ENCODE measurements at places on chromosomes 2 and 18.
A peak's percentile ranks its signal among the peaks of the same experiment; 100 is the strongest.

- no peak for DNase-seq
Observed at GRCh38 chr2:55860832-55861231, 62.8 kb downstream of the EFEMP1 start.

DNA sequence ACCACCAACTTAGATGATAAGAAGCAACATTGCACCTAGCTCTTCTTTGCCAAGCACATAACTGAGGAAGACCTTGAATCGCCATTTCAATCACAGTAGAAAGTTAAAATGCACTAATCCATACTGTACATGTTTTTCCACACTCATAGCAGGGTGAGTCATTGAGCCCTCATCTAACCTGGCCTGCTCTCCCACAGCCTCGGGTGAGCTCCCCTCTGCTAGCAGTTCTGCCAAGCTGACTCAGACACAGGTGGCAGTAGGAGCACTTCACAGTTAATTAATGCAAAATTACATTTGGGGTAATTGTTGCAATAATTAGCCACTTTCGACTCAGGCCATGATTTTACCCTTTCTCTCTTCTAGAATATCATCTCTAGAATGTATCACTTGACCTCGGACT lies 1632.8 kb upstream of the CELF4 start:
- no peak for DNase-seq

DNA sequence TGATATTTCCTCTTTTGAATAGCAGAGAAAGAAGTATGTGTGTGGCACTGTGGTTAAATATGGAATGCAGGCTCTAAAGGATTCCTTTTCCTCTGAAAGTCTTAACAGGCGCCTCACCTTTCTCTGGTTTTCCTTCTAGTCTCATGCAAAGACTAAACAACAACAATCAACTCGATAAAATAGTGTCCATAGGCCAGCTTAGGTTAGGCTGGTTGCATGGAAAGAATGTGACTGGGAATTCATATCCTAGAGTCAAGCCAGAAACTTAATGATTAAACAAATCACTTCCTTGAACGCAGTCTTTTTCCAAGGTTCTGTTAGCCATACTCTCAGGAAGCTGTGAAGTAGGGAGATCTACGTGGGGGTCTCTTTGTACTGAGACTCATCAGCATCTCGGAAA lies 800.8 kb upstream of the ID2 start:
- DNase-seq, result no peak

DNA sequence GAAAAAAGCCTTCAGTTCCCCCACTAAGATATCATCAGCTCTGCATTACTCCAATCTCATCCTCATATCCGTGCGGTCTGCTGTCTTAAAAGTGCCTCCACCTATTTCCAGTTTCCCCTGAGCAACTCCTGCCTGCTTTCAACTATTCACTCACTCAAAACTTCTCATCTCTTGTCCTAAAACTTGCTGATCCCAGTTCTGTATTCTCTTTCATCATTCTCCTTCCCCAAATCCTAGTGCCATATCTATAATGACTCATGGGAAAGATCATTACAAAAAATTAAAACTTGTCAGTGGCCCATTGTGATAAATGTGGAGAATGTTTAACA lies 20.0 kb downstream of the ACVR1 start:
- DNase-seq, result no peak

DNA sequence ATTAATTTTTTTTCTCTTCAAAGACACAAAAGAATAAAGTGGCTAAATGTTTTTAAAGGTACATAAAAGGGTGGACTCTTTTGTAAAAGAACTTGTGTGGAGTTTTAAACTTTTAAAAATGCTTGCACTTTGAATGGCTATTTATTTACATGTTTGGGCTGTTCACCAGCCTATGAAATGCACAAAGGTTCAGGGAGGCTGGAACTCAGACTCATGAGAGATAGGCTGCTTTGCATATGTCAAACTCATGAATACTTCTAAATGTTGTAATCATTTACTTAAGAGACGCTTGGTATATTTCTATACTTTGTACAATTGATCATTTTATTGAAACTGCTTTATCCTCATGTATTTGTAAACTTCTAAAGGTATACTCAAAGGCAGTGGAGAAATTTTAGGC lies 79.9 kb downstream of the ZEB2 start:
- DNase-seq, result no peak

DNA sequence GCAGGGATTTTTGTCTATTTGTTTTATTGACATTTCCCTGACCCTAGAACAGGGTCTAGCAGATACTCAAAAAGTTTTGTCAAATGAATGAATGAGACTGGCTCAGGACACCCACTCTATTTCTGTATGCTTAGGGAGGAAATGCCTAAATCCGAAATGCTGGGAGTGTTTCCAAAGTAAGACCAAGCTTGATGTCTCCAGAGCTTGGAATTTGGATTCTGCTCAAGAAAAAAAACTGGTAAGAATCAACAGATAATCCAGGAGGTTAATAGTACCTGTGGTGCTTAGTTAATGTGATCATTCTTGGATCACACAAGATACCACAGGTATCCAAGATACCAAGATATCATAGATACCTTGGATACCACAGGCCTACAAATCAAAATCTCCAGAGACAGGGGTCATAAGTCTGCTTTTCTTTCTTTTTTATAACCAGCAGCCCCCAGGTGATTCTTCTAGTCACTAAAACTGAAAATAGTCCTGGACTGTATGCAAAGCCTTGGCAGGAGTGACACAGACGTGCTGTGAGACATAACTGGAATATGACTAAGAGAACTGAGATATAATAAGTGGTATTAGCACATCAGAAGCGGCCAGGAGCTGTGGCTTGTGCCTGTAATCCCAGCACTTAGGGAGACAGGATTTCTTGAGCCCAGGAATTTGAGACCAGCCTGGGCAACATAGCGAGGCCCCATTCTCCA lies 39.9 kb upstream of the SP3 start:
- DNase-seq, result no peak

- DNase-seq, result no peak
Observed at GRCh38 chr18:2651981-2652380, 3.5 kb upstream of the SMCHD1 start.

- no peak for DNase-seq
Observed at GRCh38 chr2:190637903-190638618, 10.8 kb upstream of the NAB1 start.

GRCh38 chr18:8890957-8891464 lies 185.7 kb downstream of the MTCL1 start:
- peak; percentile 88 for DNase-seq

- peak; percentile 77 for DNase-seq
Observed at GRCh38 chr2:189350540-189351209, 90.6 kb upstream of the WDR75 start.

DNA sequence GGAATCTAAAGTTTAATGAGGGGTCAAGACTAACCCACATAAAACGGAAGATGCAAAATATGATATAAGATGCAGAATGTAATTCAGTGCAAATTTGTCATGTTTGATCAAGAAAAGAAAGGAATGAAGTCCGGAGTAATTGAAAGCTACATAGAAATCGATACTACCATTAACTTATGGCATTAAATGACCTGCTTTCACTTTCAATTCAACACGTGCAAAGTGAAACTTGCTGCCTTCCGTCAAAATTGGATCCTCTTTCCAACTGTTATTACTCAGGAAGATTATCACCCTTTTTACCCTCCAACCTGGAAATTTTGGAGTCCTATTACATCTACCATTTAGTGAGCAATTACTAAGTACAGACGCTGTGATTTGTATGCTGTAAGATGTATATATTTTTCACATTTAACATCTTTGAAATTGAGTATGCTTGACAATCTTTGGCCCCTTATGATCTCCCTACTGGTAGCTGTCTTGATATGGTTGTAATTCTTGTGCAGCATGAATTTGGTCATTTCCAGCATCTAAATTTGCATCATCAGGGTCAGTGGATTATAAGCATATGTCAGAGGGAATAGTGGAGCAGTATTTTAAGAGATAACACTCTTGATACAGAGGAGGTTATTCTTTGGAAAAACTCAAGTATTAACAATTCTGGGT lies 18.6 kb downstream of the UNC80 start:
- DNase-seq, result no peak

GRCh38 chr2:21643180-21643579 lies 519.4 kb downstream of the TDRD15 start:
- DNase-seq, result no peak

DNA sequence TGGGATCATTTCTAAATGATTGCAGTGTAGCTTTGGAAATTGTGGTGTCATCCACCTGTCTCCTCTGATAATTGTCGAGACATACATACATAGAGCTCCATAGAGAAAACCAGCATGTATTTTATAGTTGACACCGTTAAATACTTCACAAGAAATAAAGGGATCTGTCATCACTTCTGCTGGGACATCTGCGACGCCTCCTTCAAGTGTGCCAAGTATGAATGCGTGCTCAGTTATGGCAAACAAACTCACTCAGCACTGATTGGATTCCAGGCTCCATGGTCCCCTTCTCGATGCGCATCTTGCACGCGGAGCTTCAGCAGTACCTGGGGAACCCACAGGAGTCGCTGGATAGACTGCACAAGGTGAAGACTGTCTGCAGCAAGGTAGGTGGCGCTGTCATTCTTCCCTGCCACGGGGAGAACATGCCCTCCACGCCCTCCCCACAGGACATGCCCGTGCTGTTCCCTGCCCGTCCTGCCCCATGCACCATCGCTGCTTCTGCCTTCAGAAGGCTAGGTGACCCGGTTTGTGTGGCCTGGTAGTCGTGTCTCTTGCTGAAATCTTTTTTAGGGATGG lies 64.1 kb downstream of the TRAPPC12 start:
- no peak for DNase-seq

DNA sequence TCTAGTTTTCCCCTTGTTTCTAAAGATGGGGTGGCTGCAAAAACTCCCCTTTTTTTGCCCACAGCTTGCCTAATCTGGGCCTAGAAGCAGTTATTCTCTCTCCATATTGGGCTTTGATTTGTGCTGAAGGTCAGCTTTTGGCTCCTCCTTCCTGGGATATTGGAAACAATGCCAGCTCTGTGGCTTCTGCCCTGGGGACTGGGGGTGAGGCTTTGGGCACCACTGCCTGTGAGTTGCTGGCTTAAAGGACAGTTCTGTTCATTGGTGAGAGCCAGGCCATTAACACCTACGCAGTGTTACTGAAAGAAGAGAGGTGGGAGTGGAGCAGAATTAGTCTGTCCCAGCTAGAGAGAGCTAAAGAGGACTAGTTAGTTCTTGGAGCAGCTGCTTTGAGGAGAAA lies 4.3 kb downstream of the UBXN2A start:
- DNase-seq, result no peak

DNA sequence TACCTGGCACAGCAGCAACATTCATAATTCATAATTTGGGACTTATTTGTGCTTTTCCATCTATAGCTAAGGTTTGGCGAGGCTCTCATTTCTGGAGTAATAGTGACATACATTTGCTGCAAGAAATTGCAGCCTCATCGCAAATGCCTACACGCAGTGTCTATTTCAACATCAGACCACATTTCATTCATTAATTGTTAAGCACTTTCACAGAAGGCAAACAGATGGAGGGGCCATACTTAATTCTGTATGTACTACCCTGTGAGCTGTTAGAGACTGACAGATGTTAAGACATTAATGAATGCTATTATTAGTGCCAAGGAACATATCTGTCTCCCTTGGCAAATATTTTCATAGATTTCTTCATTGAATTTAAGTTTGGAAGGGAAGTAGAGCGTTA lies 125.7 kb downstream of the UXS1 start:
- DNase-seq, result no peak

DNA sequence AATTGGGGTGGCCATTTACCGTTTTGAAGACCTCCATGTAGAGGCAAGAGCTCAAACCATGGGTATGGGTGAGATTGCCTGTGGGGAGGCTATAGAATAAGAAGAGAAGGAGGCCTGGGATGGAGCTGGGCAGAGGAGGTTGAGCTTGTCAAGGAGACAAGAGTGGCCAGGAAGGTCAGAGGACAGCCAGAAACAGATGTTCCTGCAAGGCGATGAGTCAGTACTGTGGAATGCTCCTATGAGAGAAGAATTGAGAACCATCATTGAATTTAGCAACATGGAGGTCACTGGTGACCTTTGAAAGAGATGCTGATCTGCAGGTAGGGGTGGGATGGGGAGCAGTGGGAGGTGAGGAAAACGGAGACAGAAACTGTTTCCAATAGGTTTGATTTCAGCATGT lies 3.5 kb downstream of the ACSL3 start:
- no peak for DNase-seq

DNA sequence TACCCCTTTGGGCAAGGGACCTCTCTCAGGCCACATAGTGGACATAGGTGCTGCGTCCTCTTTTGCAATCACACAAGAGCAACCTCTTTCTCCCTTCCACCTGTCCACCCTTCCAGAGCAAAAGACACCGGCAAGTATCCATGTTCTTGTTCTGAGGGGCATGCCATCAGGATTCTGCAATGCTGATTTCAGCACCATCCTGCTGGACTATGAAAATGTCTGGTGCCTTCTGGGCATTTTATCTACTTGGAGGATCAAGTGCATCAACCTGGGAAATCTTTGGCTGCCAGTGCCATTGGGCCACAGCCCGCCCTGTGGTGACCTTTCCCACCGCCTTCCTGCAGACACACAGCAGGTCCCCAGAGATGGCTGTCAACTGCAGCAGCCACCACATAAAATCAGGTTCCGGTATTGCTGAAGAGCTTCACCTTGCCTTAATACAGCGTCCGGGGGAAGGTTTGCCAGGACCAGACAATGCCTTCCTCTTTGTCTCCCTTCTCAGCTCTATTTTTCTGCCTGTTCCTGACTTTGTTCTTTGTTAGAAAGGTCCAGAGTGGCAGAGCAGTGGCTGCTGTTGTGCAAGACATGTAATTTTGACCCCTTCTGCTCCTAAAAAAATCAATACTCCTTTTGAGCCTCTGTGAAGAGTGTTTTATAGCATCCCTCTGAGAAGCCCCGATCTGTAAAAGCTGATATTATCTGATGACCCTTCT lies 18.5 kb upstream of the BOD1L2 start:
- no peak for DNase-seq

GRCh38 chr18:4789506-4789905 lies 334.4 kb upstream of the DLGAP1 start:
- DNase-seq, result no peak

GRCh38 chr2:134253804-134254203 lies at the start of gene MGAT5:
Gene MGAT5, plus strand, starts transcription at chr2:134254072. Its CDS starts 332 bp downstream, at chr2:134254404.
- DNase-seq, result no peak

- DNase-seq, result peak; percentile 80
Observed at GRCh38 chr2:112055730-112056625, 909 bp downstream of the TMEM87B start.

- no peak for DNase-seq
Observed at GRCh38 chr18:55245211-55245614, 286.0 kb upstream of the CCDC68 start.

GRCh38 chr2:10242451-10242850 lies 60.3 kb upstream of the HPCAL1 start:
- no peak for DNase-seq

DNA sequence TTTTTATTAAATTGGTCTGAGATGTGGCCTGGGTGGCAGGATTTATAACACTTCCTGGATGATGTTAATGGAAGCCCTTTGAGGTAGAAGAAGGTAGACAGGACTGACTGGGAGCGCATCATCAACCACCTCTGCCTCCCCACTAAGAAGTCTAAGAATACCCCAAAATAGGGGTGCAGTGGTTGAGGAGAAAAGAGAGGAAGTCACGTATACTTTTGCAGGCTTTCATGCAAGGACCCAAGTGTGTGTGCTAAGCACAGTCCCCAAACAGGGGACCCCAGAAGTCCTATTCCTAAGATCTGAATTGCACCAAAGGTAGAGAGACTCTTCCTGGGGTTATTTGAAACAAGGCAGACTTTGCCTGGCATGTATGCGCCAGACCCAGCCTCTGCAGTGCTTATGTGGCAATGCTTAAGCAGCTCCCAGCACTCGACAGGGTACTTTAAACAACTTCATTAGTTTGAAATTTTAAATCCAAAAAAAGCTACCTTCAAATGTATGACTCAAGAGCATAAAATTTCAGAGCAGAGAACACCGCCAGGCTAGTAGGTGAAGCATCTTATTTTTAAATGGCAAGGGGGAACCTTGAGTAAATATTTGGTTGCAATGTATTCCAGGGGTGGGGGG lies 35.3 kb downstream of the BCL2 start:
- DNase-seq, result no peak

GRCh38 chr2:237500681-237501424 lies 13.8 kb downstream of the MLPH start:
- peak; percentile 100 for DNase-seq
